Hematopoietic multipotent progenitor cell (in vitro differentiated cells): ENCODE measurements at places on chromosomes 4 and X. TPM values are rescaled to one million over a fixed set of nuclear protein-coding genes. Genes with fewer than 3 reads are reported as not detected.

DNA sequence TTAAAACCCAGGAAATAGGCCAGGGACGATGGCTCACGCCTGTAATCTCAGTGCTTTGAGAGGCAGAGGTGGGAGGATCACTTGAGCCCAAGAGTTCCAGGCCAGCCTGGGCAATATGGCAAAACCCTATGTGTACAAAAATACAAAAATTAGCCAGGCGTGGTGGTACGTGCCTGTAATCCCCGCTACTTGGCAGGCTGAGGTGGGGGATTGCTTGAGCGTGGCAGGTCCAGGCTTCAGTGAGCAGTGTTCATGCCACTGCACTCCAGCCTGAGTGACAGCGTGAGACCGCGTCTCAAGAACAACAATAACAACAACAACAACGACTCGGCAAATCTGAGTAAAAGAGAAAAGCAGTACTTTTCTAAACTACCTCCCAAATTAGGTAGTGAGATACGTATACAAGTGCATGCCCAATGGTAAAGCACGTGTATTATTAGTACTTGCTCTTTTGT is 13.0 kb upstream of the NDUFC1 start:
- DNase-seq: no peak

The FAAH2 gene
- 0.81 TPM for total RNA-seq

- no peak for DNase-seq
Observed at GRCh38 chr4:24730256-24731001, 64.9 kb upstream of the SOD3 start.

DNA sequence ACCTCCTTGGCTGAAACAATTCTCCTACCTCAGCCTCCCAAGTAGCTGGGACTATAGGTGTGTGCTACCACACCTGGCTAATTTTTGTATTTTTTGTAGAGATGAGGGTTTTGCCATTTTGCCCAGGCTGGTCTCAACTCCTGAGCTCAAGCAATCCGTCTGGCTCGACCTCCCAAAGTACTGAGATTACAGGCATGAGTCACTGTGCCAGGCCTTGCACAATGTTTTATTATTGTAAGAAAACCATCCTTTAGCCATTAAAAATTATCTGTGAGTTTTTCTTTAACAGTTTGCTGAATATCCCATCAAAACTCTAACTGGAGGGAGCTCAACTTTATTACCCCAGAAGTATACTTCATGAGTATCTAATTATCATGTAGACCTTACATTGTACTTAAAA is 900.3 kb downstream of the PCDH7 start:
- DNase-seq: no peak

DNA sequence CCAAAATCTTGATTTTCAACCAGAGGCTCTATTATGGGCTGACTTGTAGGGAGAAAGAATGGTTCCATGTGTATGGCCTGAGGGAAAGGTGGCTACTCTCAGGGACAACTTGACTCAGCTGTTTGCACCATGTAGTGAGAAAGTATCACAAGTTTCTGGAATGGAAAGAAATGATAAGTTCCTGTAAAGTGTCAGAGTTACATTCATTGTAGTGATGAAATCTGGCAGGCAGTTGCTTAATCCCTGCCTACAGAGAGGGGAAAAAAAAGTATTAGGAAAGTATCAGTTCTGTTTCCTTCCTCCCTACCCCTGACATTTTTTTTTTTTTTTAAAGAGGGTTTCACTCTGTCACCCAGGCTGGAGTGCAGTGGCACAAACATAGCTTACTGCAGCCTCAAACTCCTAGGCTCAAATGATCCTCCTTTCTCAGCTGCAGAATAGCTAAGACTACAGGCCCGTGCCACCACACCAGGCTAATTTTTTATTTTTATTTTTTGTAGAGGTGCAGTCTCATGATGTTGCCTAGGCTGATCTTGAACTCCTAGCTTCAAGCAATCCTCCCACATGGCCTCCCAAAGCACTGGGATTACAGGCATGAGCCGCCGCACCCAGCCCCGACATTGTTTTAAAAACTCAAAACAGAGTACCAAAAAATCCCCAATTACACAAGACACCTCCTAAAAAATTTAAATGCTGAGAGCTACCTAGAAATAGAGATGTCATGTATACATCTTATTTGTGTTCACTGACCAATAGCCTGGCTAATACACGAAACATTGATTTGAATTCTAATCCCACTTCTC is 4.8 kb upstream of the FBXL5 start:
- DNase-seq: peak; percentile 21

- no peak for DNase-seq
Observed at GRCh38 chr4:133062851-133063250, 86.2 kb upstream of the PCDH10 start.

The SYP gene
- 2.4 TPM for total RNA-seq
